ENCODE measurements at places on chromosomes 3 and 15.

- DNase-seq: no peak
Observed at GRCh38 chr3:196849180-196849741, 18.5 kb upstream of the SENP5 start.

- no peak for DNase-seq
Observed at GRCh38 chr3:167084545-167084944, 295.6 kb downstream of the ZBBX start.

GRCh38 chr3:140398387-140398786, 279.5 kb upstream of the TRIM42 start:
- DNase-seq: no peak

- DNase-seq: no peak
Observed at GRCh38 chr3:28940530-28940929, 340.3 kb upstream of the RBMS3 start.

DNA sequence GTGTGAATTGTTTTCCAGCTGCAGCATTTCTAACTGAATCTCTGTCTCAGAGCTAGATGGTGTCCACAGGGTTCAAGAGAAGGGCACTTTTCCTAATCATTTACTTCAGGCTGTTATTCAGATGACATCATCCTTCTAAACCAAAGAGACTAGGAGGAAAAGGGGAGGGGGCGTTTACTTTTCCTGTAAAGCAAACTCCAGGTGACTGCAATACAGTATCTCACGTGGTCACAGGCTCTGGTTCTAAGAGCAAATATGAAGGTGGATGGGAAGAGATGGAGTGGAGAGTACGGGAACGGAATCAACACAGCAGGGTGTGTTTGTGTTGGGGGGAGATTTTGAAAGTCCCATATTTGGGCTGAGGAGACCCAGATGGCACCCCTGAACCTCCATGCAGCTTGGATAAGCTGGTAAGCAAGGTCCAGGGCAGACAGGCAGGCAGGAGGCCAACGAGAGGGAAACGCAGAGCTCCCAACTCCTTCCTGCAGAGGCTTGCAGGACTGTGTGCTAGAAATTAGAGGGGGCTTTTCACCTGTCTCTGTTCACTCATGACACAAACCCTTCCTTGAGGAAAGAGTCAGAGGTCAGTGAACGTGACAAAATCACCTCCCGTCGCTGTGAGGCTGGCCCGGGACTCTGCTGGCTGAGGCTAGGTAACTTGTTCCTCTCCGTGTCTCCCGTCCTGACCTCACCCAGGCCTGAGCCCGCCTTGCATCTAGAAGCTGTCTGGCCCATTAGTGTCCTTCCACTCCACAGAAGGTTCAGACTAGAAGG, 151.2 kb downstream of the OPA1 start:
- DNase-seq: no peak

- no peak for DNase-seq
Observed at GRCh38 chr3:197835509-197835908, 44.5 kb downstream of the LRCH3 start.

DNA sequence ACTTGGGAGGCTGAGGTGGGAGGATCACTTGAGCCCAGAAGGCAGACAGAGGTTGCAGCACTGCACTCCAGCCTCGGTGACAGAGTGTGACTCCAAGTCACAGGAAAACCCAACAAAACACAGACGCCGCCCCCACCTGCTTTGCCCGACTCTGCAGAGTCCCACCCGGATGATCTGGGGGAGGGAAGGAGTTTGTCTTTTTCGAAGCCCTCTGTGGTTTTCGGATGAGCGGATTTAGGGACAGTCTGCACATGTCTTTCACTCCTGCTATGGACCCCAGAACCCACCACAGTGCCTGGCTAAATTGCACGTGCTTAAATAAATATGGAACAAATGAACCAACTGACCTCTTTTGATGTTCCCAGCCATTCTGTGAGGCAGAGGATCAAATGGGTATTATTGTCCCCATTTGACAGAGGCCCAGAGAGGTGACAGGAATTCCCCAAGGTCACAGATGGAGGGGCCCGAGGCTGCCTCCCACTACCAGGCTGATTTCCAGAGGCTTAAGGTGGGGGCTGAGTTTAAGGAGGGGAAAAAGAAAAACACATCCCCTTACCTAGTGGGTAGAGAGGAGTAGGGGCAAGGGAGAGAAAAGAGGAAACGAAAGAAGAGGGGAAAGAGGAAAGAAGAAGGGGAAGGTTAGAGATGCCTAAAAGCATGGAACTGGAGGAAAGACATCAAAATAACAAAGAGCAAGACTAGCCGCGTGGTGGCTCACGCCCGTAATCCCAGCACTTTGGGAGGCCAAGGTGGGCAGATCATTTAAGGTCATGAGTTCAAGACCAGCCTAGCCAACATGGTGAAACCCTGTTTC, 59.4 kb upstream of the TFRC start:
- no peak for DNase-seq

- no peak for DNase-seq
Observed at GRCh38 chr3:108029466-108029865, 61.4 kb downstream of the CD47 start.

- no peak for DNase-seq
Observed at GRCh38 chr3:12489832-12490231, 5.6 kb downstream of the TSEN2 start.

DNA sequence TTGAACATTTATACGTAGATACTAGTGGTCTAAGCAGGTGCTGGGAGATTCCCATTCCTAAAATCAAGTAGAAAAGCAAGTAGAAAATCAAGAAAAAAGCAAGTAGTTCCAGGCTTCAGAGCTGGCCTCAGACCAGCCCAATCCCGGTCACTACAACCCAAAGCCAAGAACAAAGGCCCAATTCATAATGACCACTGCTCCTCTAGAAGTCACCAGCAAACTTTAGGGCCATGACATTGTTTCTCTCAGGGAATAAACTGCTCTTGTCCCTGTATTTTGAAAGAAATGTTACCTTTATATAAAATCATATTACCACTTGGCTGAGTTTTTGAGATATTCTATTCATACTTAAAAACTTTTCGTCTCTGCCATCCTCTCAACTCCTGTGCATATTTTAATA, 106.3 kb upstream of the IL12A start:
- DNase-seq: no peak
